ENCODE measurements at places on chromosomes 1 and 21. TPM values are rescaled to one million over a fixed set of nuclear protein-coding genes. Genes with fewer than 3 reads are reported as not detected.

Gene CCDC27
- not detected for total RNA-seq

Gene CGN
- 1.1 TPM for total RNA-seq

Gene OLIG2
- not detected for total RNA-seq

Gene INSRR
- total RNA-seq: not detected

Gene DEPDC1
- 16.1 TPM for total RNA-seq

Gene RGS8
- total RNA-seq: not detected

Gene FTCD
- total RNA-seq: 0.12 TPM

Gene S100A16
- total RNA-seq: 486 TPM

Gene EFNA3
- 3.4 TPM for total RNA-seq

Measured in A549 treated with CORT108297 at 1 μM for 4 hours (cell line).